ENCODE measurements at places on chromosomes 12 and 14. TPM values are rescaled to one million over a fixed set of nuclear protein-coding genes. Genes with fewer than 3 reads are reported as not detected.

GRCh38 chr12:12365931-12366431 lies 9.1 kb downstream of the BORCS5 start:
- no peak overlapping the region for H3K4me3 ChIP-seq
- no peak overlapping the region for H3K27ac ChIP-seq
- peaks cover 3% of the 10 kb centered on the region for H3K4me1 ChIP-seq
- no peaks in the 10 kb centered on the region for H3K27me3 ChIP-seq
- no peaks in the 10 kb centered on the region for H3K36me3 ChIP-seq
- no peak for DNase-seq

DNA sequence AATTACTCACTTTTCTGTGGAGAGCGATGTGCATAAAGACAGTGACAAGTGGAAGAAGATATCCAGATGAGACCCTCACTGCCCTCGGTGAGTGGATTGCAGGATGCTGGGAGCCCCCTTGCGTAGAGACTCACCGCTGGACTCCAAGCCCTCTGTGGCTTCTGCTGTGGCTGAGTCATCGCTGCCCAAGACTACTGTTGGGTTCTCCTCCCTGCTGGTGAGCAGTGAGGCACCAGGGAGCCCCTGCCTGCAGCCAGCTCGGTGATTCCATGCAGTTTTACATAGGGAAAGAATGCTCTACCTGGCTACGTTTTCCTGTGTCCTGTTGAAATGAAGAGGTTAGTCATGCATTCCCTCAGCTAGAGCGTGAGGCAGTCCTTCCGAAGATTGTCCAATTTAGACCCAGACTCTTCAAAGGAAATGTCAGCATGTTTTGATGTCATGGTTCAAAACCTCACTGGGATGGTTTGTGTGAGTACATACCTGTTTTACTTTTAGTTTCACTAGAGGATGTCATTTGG lies 28.2 kb downstream of the TRAF3 start:
- no peaks in the 10 kb centered on the region for H3K36me3 ChIP-seq
- H3K4me1 ChIP-seq = 0 out of 2 replicates have a peak, but pooled peaks cover 4% of the 10 kb centered on the region
- no peaks in the 10 kb centered on the region for H3K27me3 ChIP-seq
- no peak for DNase-seq
- no peak overlapping the region for H3K27ac ChIP-seq
- no peak overlapping the region for H3K4me3 ChIP-seq

GRCh38 chr12:122646517-122647217 lies 56.5 kb downstream of the HCAR2 start:
- H3K36me3 ChIP-seq = no peaks in the 10 kb centered on the region
- no peaks in the 10 kb centered on the region for H3K27me3 ChIP-seq
- H3K4me1 ChIP-seq = no peaks in the 10 kb centered on the region
- H3K4me3 ChIP-seq = no peak overlapping the region

GRCh38 chr14:99265571-99265970 lies 6.4 kb downstream of the BCL11B start:
- H3K4me1 ChIP-seq = no peaks in the 10 kb centered on the region
- DNase-seq = no peak
- peaks cover 5% of the 10 kb centered on the region for H3K27me3 ChIP-seq

DNA sequence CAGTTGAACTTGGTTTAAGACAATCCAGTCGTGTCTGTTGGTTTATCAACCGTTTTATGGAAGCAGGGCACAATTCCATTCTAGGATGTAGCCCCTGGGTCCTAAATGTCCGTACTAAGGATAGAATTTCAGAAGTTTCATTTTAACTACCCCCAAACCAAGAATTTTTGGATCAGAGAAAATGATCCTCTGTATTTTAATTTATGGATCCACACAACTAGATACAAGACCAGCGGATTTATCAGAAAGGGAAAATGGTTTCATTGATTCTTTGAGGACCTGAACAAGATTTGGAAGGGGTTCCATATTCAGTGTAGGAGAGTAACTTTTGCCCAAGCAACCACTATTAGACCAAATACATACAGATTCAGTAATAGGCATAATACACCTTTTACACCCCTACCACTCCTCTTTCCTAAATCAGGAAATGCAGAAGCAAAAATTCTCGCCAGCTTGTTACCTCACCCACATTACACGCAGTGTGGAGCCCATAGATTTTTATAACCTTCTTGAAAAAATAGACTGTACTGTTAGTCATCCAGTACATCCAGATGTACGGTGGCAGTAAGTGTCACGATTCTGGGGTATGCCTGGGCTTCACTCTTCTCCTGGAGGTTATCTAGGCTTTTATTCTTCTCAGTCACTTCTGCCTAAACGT lies 1.4 kb upstream of the FBXL14 start:
- H3K4me1 ChIP-seq = peaks cover 27% of the 10 kb centered on the region
- H3K4me3 ChIP-seq = no peak overlapping the region
- no peak for DNase-seq

Gene SLC25A47
- not detected for total RNA-seq

- DNase-seq = peak; percentile 72
- no peaks in the 10 kb centered on the region for H3K36me3 ChIP-seq
- H3K4me1 ChIP-seq = no peaks in the 10 kb centered on the region
- no peak overlapping the region for H3K27ac ChIP-seq
- no peaks in the 10 kb centered on the region for H3K27me3 ChIP-seq
- H3K4me3 ChIP-seq = no peak overlapping the region
Observed at GRCh38 chr12:25557830-25558436, 4.8 kb upstream of the LMNTD1 start.

GRCh38 chr14:56129933-56130332 lies 11.7 kb downstream of the PELI2 start:
- DNase-seq = no peak
- H3K36me3 ChIP-seq = no peaks in the 10 kb centered on the region
- H3K27me3 ChIP-seq = no peaks in the 10 kb centered on the region
- no peak overlapping the region for H3K27ac ChIP-seq

GRCh38 chr14:36702474-36702873 lies 40.8 kb downstream of the PAX9 start:
- no peaks in the 10 kb centered on the region for H3K36me3 ChIP-seq
- no peak for DNase-seq
- H3K27ac ChIP-seq = no peak overlapping the region
- H3K4me1 ChIP-seq = peaks cover 9% of the 10 kb centered on the region
- no peaks in the 10 kb centered on the region for H3K27me3 ChIP-seq

GRCh38 chr12:67202678-67203012 lies 66.5 kb upstream of the CAND1 start:
- H3K4me3 ChIP-seq = no peak overlapping the region
- H3K27ac ChIP-seq = no peak overlapping the region
- no peak for DNase-seq
- no peaks in the 10 kb centered on the region for H3K27me3 ChIP-seq
- 0 out of 2 replicates have a peak, but pooled peaks cover 5% of the 10 kb centered on the region for H3K4me1 ChIP-seq

Gene NFE2
- 6.2 TPM for total RNA-seq

DNA sequence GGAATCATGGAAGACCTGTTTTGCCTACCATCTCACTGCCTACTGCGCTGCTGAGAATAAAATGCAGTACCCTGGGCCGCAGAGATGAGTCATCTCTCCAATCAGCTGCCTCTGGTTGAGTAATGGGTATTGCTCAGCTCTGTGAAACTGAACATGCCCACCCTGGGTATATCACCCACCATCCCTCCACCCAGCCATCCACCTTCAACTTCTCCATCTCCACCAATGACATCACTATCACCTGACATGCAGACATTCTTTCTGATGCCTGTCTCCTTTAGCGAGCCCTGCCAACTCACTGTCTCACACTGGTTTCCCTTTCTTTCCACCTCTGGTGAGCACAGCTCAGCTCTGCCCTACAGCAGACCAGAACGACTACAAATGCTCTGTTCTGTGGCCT lies 33.6 kb downstream of the E2F7 start:
- H3K27ac ChIP-seq = no peak overlapping the region
- no peaks in the 10 kb centered on the region for H3K4me1 ChIP-seq
- no peak for DNase-seq

DNA sequence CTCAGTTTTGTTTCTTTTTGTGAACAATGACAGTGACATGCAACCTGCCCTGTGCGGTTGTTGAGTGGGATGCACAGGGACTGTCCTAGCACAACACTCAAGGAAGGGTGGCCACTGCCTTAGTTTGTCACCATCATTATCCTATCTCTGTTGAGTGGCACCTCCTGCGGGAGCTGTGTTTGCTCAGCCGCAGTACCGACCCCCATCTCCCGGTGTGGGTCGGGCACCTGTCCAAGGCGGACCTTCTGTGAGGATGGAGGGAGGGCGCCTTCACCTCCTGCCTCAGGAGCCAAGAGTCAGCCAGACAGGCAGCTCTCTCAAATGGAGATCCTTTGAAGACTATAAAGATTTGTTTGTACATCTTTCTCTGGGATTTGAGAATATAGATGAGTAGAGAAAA lies 142.1 kb downstream of the TSPAN9 start:
- no peak overlapping the region for H3K4me3 ChIP-seq
- no peaks in the 10 kb centered on the region for H3K36me3 ChIP-seq
- H3K27me3 ChIP-seq = no peaks in the 10 kb centered on the region
- no peak for DNase-seq

- no peaks in the 10 kb centered on the region for H3K27me3 ChIP-seq
- H3K36me3 ChIP-seq = no peaks in the 10 kb centered on the region
- H3K4me3 ChIP-seq = no peak overlapping the region
- peaks cover 55% of the 10 kb centered on the region for H3K4me1 ChIP-seq
Observed at GRCh38 chr12:46493150-46493833, 120.7 kb upstream of the SLC38A2 start.

Gene TMEM121
- not detected for total RNA-seq

Gene CBLN3
- total RNA-seq = 1.4 TPM

DNA sequence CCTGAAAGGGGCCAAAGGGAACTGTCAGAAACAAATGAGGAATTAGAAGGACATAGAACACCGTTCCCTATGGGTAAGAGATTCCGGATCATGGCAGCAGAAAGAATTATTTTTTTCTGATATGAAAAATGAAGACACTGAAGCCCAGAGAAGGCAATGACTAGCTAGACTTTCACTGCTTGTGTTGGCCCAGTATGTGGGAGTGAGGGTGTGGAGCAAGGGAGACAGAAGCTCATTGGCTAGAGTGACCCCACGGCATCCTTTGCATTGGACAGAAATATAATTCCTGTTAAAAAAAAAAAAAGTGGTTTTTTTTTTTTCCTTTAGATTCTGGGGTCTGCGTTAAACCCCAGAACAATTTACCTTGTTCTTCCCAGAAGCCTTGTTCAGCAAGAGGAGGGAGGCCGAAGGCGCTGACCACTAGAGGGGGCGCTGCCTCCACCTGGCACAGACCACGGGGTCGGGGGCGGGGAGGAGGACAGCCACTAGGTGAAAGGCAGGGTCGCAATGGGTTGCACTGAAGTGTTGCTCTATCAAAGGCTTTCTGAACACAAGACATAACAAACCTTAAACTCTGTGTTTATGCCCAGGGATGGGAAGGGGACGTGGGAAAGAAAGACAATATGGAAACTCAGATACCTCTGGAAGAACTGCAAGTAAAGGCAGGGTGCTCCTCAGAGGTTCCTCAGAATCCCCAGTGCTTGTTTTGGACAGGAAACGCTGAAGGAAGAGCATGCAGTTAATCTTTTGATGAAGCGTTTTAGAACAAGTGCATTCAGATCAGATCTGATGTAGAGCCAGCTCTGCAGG lies 156.8 kb downstream of the KCNA5 start:
- H3K36me3 ChIP-seq = 0 out of 2 replicates have a peak, but pooled peaks cover 1% of the 10 kb centered on the region
- H3K27me3 ChIP-seq = no peaks in the 10 kb centered on the region
- H3K4me3 ChIP-seq = no peak overlapping the region
- H3K4me1 ChIP-seq = peaks cover 33% of the 10 kb centered on the region
- H3K27ac ChIP-seq = peak overlapping the region; percentile 31
- peak; percentile 91 for DNase-seq

DNA sequence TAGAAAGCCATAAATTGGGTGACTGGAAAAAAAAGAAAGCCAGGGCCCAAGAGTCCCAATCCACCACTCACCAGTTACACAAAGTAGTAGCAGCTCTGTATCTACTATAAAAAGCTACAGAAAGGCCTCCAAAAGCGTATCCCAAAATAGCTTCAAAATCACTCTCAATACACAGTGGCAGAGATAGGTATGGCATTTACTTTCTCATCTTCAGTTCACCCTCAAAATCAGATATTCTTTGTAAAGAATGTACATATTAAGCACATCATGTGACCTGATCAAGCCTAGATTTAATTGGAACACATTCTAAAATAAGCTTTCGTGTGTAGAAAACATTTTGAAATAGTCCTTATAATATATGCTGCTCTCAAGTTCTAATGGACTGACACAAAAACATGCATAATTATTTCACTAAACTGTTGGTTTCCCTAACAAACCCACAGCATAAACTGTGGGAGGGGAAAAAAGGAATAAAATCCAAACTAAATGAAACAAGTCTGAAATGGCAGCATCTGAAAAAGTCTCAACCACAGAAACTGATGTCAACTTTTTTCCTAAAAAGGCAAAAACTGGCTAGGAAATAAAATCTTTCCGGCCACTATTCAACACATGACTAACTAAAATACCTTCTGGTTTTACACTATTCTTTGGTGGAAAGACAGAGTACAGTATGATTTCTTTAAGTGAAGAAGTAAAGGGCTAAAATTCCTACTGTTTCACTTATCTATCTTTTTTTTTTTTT lies 25.9 kb downstream of the UBE2N start:
- DNase-seq = no peak
- peaks cover 4% of the 10 kb centered on the region for H3K4me1 ChIP-seq
- no peaks in the 10 kb centered on the region for H3K36me3 ChIP-seq
- no peak overlapping the region for H3K27ac ChIP-seq
- H3K4me3 ChIP-seq = no peak overlapping the region
- no peaks in the 10 kb centered on the region for H3K27me3 ChIP-seq

Gene KRT6C
- not detected for total RNA-seq

- H3K27me3 ChIP-seq = no peaks in the 10 kb centered on the region
- no peak overlapping the region for H3K4me3 ChIP-seq
- DNase-seq = no peak
- H3K27ac ChIP-seq = no peak overlapping the region
- H3K4me1 ChIP-seq = no peaks in the 10 kb centered on the region
Observed at GRCh38 chr12:75257510-75257909, 47.9 kb upstream of the KCNC2 start.

- peaks cover 25% of the 10 kb centered on the region for H3K27me3 ChIP-seq
- peak overlapping the region; percentile 19 for H3K4me3 ChIP-seq
- H3K36me3 ChIP-seq = no peaks in the 10 kb centered on the region
- no peak overlapping the region for H3K27ac ChIP-seq
Observed at GRCh38 chr12:2051700-2052621, 826 bp upstream of the CACNA1C start.

DNA sequence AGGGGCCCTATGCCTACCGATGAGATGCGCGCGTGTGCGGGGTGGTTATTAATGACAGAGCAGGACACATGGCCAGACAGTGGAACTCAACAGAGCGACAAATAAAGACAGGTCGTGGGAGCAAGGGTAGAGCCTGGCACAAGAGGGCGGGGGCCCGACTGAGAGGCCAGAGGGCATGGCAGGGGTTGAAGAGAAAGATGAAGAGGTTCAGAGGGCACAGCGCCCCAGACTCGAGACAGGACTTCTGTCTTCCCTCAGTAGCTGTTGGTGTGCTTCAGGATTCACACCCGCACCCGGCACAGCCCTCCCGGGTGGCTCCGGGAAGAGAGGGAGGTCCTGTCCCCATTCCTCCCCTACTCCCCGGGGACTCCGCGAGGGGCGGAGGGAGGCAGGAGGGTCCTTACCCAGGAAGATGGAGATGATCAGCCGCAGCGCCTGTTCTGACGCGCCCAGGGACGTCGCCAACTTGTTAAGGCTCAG lies 366 bp downstream of the LPCAT3 start:
- peak overlapping the region; percentile 65 for H3K4me3 ChIP-seq
- no peak for DNase-seq
- H3K36me3 ChIP-seq = 0 out of 2 replicates have a peak, but pooled peaks cover 3% of the 10 kb centered on the region
- H3K4me1 ChIP-seq = peaks cover 19% of the 10 kb centered on the region
- H3K27me3 ChIP-seq = no peaks in the 10 kb centered on the region

- H3K27ac ChIP-seq = no peak overlapping the region
- H3K4me1 ChIP-seq = peaks cover 11% of the 10 kb centered on the region
- no peak for DNase-seq
- H3K27me3 ChIP-seq = no peaks in the 10 kb centered on the region
Observed at GRCh38 chr14:92650581-92651105, 97.8 kb downstream of the LGMN start.

- H3K4me3 ChIP-seq = no peak overlapping the region
- H3K27ac ChIP-seq = no peak overlapping the region
- no peaks in the 10 kb centered on the region for H3K36me3 ChIP-seq
- H3K4me1 ChIP-seq = no peaks in the 10 kb centered on the region
- no peaks in the 10 kb centered on the region for H3K27me3 ChIP-seq
Observed at GRCh38 chr12:28460420-28461130, 270.3 kb downstream of the CCDC91 start.

Measured in Caco-2 (cell line).